ENCODE measurements at places on chromosomes 6 and 20. TPM values are rescaled to one million over a fixed set of nuclear protein-coding genes. Genes with fewer than 3 reads are reported as not detected.
A peak's percentile ranks its signal among the peaks of the same experiment; 100 is the strongest.

DNA sequence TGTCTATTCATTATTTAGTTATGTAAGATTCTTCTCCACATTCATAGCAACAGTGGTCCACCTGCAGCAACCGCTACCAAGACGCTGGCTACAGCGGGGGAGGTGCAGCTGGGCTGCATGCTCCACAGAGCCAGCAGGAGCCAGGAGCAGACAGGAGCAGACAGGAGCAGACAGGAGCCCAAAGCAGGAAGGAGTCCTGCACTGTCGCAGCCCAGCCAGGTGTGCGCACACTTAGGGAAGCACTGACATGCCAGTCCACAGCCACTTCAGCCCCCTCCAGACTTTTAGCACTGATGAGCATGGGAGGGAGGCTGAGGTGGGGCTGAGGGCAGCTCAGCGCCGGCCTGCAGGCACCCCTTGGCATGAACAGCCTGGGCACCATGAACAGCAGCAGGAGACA is 19.6 kb downstream of the KIF16B start:
- DNase-seq: no peak

The TNFRSF6B gene
- 1.7 TPM for polyA plus RNA-seq

The SLC22A16 gene
- polyA plus RNA-seq: 0.58 TPM

- DNase-seq: no peak
These were observed 14.6 kb upstream of the RIPOR2 start for GRCh38 chr6:24950218-24950941.

The MYBL2 gene
- polyA plus RNA-seq: 16.4 TPM

- DNase-seq: no peak
These were observed 11.0 kb downstream of the FAM135A start for GRCh38 chr6:70424291-70424690.

DNA sequence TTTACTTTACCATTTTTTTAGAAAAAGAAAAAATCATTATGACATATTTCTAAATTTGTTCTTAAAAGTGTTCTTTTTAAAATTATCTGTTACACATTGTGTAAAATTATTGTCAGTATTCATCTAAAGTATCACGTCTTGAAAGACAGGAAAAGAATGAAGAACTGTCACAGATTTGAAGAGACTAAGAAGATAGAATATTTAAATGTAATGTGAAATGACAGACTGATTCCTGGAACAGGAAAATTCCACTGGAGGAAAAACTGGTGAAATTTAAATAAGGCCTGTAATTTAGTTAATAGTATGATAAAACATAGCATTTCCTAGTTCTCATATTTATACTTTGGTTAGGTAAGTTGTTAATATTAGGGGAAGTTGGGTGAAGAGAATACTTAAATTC is 52.8 kb upstream of the RUNX2 start:
- DNase-seq: no peak

DNA sequence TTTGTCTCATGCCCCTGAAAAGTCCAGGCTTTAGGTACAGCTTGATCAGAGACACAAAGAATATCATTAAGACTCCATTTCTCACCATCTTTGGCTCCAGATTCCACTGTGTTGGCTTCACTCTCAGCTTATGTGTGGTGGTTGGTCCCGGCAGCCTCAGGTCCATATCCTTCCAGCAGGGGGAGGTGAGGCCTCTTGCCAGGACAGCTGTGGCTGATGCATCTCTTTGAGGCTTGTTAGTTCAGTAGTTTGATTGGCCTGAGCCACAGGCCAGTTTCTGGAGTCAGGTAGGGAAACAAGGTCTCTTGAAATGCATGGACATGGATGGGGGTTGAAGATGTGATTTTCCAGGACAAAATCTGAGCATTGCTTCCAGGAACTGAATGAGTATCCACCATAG is 62.4 kb downstream of the JAG1 start:
- no peak for DNase-seq

The BYSL gene
- polyA plus RNA-seq: 31.8 TPM

The TMEM74B gene
- polyA plus RNA-seq: 3.7 TPM

The BPIFB4 gene
- polyA plus RNA-seq: 0.29 TPM

DNA sequence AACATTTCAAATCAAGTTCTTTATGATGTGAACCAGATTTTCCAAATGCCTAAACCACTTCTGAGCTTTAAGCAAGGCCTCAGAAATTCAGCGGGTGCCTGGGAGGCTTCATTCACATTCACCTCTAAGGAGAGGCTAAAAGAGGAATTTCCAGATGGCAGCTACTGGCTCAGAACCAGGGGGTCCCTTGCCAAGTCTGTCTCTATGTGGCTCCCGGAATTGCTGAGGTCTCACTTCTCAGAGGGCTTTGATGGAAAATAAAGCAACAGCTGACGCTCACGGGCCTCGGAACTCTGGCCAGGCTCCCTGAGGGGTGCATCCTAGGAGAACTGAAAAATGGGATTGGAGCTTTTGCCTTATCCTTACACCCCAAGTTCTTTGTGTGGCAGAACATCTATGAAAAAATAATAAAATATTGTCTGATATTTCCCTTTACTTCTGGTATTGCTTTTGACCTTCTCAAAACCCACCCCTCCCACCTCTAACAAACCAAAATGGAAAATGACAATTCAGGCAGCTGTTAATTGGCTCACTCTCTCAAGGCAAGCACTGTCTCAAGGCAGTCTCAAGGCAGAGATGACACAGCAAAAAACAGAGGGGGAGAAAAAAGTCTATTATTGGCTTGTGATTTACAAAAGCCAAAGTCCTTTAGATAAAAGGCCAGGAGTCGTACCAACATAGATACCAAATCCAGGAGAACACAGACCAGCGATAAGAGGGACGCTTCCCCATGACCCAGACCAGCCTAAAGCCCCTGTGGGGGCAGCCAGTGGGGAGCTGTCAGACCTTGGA is 21.8 kb upstream of the LRRN4 start:
- peak; percentile 71 for DNase-seq

DNA sequence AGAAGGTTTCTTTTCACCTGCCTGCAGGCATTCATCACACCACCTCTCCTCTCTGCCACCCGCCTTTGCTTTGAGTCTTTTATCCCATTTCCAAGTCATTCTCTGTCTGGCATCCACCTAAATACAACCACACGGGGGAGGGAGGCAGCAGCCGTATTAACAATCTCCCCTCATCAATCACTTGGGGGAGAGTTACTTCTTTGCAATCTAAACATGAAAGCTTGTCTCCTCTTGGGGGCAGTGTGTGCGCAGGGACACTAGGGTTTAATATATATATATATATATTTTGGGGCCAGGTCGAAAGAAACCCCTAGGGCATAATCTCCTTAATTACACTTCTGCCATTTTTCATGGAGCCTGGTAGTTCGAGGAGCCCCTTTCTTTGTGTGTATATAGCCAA is 214.5 kb downstream of the TSHZ2 start:
- DNase-seq: no peak

The BMP2 gene
- 3.3 TPM for polyA plus RNA-seq

DNA sequence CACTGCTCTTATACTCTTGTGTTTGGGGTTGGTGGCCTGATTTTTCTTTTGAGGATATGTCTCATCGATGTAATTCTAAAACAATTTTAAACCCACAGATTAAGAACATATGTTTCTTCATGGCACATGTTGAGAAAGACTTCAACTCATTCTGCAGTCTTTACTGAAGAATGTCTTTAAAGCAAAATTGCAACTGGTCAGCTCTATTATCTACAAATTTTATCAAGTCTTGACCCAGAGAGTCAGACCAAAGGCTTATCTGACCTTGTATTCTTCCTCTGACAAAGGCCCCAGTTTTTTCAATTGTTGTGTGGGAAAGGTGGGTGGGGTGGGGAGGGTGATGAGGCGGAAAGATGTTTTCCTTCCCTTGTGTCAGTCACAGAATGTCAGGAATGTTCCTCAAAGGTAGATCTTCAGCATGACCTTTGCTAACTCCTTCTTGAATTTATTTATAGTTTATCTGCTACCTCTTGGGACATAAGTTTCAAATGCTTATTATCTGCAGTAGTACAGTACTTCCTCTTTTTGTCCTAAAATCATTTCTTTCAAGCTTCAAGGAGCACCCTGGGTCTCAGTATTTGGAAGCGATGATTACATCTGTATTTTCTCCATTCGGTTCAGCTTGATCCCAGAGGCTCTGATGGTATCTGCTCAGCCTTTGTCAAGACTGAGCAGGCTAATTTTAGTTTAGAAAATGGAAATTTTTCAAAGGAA is 63.2 kb upstream of the TIAM2 start:
- no peak for DNase-seq

GRCh38 chr6:14616656-14617055 is 499.1 kb downstream of the CD83 start:
- DNase-seq: no peak

GRCh38 chr6:52739627-52740026 is 23.6 kb downstream of the GSTA2 start:
- DNase-seq: no peak

The TEAD3 gene
- polyA plus RNA-seq: 48.3 TPM

GRCh38 chr6:127762284-127762683 is 138.6 kb downstream of the THEMIS start:
- no peak for DNase-seq

DNA sequence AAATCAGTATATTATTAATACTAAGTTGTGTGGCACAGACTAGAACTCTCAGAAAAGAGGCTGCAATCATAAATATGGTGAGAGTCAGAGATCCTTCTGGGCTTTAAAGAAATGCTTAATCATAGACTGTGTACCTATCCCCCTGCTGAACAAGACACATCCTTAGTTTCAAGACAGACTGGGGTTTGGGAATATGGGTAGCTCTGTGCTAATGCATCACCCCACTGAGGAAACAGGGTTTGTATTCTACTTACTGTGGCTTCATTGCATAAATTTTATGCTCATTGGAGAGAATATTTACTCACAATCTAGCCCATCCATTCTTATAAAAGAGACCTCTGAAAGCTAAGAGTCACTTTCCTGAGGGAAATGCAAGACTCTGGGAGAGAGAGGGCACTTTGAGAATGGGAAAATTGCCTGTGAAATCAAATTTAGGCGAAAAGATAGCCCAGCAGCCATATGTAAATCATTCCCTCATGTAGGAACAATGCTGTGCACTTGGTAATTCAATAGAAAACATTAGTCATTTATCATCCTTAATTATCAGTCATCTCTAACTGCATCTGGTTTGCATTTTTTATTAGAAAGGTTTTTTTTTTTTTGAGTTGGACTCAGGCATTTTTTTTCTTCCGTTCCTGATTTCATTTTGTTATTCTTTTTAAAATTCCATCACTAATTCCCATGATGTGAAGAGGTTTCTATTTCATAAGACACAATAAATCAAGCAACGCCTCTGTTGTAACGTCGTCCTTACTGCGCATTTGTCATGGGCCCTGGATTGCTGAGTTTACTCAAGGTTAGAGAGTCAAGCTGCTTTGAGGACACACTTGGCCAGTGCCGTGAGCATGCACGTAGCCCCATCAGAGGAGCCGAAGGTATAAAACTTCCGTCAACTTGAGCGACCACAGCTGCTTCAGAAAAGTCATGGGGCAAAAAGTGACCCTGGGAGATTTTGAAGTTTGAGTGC is 91.8 kb downstream of the TRMT11 start:
- peak; percentile 72 for DNase-seq

- no peak for DNase-seq
These were observed 10.1 kb upstream of the AKAP12 start for GRCh38 chr6:151229401-151230276.

The PRICKLE4 gene
- 1.4 TPM for polyA plus RNA-seq
